ENCODE measurements at places on chromosomes 6 and 20.
A peak's percentile ranks its signal among the peaks of the same experiment; 100 is the strongest.

- no peak for DNase-seq
Measured at GRCh38 chr20:49786196-49786595, 26.4 kb upstream of the SLC9A8 start.

GRCh38 chr20:15930311-15931305 is 642.6 kb downstream of the KIF16B start:
- no peak for DNase-seq

- DNase-seq, result no peak
Measured at GRCh38 chr6:138999949-139000725, 12.1 kb upstream of the REPS1 start.

GRCh38 chr20:49210757-49211110 is 8.5 kb upstream of the DDX27 start:
- DNase-seq, result no peak

- DNase-seq, result no peak
Measured at GRCh38 chr6:70198785-70199184, 104.1 kb downstream of the COL9A1 start.

GRCh38 chr20:59958123-59958522 is at the start of gene CDH26:
CDH26 (plus strand) TSS chr20:59958423; CDS start chr20:59958727, 304 bp downstream.
- DNase-seq, result no peak

- no peak for DNase-seq
Measured at GRCh38 chr6:104548297-104548696, 311.4 kb downstream of the HACE1 start.

GRCh38 chr6:79872986-79873385 is 74.4 kb downstream of the ELOVL4 start:
- no peak for DNase-seq

GRCh38 chr20:63290677-63291472 is 2.1 kb upstream of the COL20A1 start:
- peak; percentile 75 for DNase-seq

DNA sequence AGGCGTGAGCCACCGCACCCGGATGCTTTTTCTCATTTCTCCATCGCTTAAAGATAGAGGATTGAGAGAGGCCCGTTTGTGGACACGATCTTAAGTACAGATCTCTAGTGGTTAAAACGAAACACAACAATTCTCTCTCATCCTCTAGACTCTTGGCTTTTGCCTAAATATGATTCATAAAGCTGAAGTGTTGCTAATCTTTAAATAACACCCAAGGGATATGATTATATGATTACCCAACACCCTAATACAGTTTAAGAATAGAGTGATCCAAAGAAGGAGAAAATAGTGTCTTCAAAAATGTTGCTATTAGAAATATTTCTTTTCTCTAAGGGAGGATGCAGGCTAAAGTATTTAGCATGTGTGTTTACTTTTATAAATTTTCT is 50.4 kb downstream of the MTHFD1L start:
- no peak for DNase-seq

DNA sequence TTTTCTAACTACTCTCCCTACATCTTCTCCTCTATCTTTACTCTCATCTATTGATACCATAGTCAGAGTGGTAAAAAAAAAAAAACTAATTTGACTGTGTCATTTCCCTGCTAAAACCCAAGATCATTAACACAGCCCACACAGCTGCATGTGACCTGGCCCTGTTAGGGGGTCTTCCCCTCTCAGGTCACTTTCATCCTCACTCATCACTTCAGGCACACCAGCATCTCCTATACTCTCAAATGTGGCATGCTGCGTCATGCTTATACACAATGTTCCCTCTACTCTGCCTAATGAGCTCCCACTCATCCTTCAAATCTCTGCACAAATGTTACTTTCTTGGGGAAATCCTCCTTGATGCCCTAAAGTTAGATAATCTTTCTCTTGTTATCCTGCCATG is 86.8 kb downstream of the CDK19 start:
- DNase-seq, result no peak

DNA sequence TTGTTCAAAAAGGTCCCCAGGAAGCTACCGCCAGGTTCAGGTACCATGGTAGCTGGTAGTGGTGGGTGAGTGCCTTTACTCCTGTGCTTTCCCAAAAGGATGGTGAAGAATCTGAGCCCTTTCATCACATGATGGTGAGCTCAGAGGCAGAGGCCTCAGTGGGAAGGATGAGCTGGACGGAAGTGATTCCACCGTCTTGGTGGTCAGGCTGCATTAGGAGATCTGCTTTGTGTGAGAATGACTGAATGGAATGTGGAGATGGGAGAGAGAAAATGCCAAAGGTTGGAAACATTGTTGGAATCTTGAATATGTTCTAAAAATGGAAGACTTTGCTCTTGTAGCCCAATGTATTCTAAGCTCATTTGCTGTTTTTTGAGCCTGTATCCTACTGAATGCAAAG is 108.1 kb upstream of the SCP2D1 start:
- no peak for DNase-seq

DNA sequence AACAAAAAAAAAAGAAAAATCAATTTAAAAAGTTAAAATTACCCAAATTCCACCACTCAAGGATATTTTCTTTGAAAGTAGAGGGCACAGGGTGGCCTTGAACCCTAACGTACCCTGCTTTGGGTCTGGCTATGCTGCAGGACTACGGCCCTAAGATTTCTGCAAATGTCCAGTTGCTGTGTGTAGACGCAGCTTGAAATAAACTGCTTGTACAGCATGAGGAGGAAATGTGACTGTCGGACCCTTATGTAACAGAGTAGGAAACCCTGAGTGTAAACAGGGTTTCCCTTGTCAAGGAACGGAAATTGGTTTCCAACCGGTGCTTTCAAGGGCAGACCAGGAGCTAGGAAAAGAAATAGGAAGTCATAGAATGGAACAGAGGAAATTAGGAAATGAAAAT is 60.7 kb upstream of the SHLD1 start:
- DNase-seq, result no peak

GRCh38 chr6:99609905-99610489 is 3.4 kb downstream of the PRDM13 start:
- no peak for DNase-seq

GRCh38 chr20:62900692-62901584 is 25.4 kb downstream of the DIDO1 start:
- DNase-seq, result no peak

GRCh38 chr6:97849390-97849789 is 566.4 kb upstream of the MMS22L start:
- DNase-seq, result no peak

GRCh38 chr6:129317931-129318820 is 391.8 kb downstream of the ARHGAP18 start:
- DNase-seq, result no peak

DNA sequence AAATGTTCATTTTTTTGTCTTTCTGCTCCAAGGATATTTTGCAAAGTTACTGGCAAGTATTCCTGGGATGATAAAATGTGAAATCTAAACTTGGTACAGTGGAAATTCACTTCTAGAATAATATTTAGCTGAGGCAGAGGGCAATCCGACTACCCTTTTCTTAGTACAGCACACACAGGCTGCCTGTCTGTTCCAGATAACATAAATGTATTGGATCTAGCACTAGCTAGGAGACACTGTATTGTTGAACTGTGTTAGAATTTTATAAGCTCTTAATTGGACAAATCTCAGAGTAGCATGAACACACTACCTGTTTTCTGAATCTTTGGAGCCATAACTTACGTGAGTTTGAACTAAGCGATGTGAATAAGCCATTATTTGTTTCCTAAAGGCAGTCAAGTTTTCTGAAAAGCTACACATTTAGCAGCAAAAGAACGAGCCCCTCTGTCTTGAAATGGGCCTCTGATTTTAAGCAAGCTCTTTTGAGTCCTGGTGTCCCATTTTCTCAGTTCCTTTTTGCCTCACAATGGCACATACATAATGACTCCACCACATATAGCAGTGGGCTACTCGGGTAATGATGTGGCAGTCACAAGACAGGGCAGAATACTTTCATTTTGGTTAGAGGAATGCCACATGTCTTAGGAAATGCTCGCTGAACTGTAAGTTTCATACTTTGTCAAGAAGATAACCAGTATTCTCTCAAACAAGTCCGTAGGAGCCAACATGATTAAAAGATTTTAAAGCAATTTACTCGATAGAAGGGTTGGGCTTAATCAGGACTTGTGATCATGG is 116.5 kb upstream of the ESR1 start:
- DNase-seq, result peak; percentile 37

GRCh38 chr6:33513213-33513612 is 58.8 kb downstream of the ZBTB9 start:
- DNase-seq, result no peak

- DNase-seq, result no peak
Measured at GRCh38 chr20:38108438-38108985, 56.6 kb downstream of the TGM2 start.

DNA sequence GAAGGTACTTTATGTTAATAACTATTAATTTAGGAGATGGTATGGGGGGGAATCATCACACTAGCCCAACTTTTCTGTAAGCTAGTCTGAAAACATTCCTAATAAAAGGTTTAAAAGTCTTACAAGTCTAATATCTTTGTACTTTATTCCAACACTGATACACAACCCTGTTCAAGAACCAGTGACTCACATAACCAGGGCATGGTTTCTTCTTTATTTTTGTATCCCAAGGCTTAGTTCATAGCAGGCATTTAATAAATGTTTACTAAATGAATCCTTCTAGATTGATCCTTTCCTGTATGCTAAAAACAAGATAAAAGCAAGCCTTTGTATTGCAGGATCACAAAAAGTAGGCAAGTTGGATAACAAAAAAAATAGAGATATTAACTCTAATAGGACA is 9.7 kb downstream of the PNISR start:
- no peak for DNase-seq

GRCh38 chr20:23530937-23531567 is 37.2 kb downstream of the CST9L start:
- no peak for DNase-seq

GRCh38 chr6:41047306-41047705 is 5.0 kb downstream of the TSPO2 start:
- no peak for DNase-seq

GRCh38 chr20:52833901-52834300 is 138.3 kb upstream of the TSHZ2 start:
- DNase-seq, result no peak

- DNase-seq, result no peak
Measured at GRCh38 chr6:87483929-87484328, 11.2 kb downstream of the SLC35A1 start.

DNA sequence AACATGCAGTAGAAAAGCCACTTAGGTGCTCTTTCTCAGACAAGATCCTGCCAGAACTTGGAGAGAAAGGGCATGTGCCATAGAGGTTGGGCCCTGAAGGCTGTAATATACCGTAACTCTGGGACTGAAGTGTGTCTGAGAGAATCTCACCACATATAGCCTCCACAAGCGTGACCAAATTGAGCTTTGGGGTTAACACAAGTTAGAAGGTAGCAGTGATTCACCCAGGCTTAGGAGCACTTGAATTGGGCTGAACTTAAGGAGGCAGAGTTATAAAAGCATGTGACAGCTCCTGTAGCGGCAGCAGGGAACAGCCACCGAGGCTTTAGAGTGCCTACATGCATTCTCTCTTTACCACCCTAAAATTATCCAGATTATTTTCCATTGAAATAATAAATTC is 361.6 kb downstream of the PHF3 start:
- DNase-seq, result no peak

DNA sequence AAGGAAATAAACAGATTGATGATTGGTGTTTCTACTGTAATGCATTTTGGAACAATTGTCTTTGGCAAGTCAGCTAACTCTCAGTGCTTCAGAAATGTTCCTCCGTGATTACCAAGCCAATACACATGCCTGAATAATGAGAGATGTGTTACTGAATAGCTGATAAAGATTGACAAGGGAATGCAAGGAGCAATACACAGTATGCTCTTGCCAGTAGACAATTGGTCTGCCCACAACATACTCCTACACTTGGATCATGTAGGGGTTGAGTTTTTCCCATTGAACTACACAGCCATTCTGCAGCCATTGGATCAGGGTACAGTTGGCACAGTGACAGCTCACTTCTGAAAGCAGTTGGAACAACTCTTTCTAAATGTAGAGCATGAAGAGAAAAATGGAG is 5.6 kb upstream of the GJB7 start:
- no peak for DNase-seq

DNA sequence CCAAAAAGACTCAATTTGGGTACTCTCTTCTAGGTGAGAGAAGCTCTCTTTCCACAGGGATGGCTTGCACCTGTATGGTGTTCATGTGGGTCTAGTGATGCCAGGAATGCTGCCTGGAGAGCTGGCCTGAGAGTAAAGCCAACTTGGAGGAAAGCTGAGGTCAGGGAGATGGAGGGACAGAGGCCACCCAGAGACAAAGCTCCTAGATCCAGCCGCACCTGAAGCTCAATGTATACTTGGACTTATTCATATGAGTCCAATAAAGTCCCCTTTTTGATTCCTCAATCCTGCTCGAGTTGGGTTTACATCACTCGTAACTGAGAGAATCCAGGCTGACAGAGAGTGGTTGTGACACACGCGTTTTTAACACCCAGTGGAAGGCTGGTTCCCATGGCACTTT is 33.8 kb downstream of the SULF2 start:
- DNase-seq, result no peak

- no peak for DNase-seq
Measured at GRCh38 chr6:39322306-39322850, at the start of gene KCNK16. KCNK16 (minus strand) TSS chr6:39322702; CDS start chr6:39322540, 162 bp downstream.

DNA sequence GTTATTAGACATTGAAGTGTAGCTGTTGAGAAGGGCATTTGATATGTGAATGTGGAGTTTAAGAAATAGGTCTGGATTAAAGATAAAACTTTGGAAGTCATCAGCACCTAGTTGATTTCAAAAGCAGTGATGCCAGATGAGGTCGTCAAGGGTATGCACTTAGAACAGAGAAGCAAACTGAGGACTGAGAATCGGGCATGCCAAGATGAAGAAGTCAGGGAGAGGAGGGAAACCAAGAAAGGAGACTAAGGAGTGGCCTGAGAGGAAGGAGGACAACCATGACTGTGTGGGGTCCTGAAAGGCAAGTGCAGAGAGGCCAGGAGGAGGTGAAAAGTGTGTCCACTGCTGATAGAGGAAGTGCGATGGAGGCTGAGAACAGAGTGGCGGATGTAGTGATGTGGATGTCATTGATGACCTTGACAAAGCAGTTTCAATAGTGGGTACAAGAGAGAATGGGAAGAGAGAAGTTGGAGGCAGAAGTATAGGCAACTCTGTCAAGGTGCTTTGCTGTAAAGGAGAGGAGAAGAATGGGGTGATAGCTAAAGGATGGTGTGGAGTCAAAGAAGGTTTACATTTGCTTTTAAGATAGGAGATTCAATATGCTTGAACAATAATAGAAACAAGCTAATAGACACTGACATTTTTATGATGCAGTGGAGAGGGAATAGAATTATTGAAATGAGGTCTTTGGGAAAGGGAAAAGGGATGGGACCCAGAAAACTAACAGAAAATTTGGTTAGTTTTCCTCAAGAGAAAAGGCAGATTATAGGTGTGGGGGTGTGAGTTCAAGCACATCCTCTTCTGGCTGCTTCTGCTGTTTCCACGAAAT is 139.7 kb upstream of the TMEM170B start:
- DNase-seq, result no peak

- DNase-seq, result no peak
Measured at GRCh38 chr6:27168108-27168507, 79.4 kb upstream of the PRSS16 start.

- DNase-seq, result no peak
Measured at GRCh38 chr6:12923644-12924235, 207.2 kb downstream of the PHACTR1 start.

- DNase-seq, result no peak
Measured at GRCh38 chr6:147078106-147078505, 126.1 kb upstream of the STXBP5 start.
